Epithelial cell of proximal tubule (primary cell): ENCODE measurements at places on chromosomes 2 and 18.

GRCh38 chr2:119155633-119156032, 2.9 kb downstream of the C1QL2 start:
- DNase-seq, result no peak

GRCh38 chr2:138502255-138503086, 901 bp downstream of the SPOPL start:
- no peak for DNase-seq

DNA sequence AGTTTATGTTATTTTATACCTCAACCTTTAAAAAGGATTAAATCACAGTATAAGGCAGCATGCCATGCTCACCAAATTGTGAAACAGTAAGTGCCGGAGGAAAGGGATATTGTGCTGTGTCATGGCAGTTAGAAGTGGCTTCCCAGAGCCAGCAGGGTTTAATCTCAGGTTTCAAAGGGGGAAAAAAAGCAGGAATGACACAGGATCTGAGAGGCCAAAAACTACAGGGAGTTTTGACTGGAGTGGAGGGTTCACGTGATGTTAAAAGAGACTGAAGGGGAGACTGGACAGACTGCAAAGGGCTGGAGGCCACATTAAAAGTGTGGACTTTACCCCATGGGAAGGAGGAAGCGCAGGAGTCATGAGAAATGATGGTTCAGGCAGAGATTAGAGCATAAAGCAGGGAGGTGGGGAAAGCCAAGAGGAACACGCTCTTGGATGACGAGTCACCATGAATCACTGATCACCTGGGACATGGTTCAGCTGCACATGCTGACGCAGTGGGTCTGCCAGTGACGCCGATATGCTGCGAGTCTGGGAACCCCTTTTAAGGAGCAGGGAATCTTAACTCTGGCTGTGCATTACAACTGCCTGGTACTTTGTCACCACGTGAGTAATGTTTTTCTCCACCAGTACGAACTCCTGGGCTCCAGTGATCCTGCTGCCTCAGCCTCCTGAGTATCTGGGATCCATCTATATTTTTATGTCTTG, 6.1 kb downstream of the CHMP1B start:
- peak; percentile 99 for DNase-seq

- no peak for DNase-seq
Observed at GRCh38 chr2:39851651-39852110, 72.6 kb upstream of the THUMPD2 start.

GRCh38 chr18:79935925-79936324, 15.5 kb downstream of the SLC66A2 start:
- no peak for DNase-seq

GRCh38 chr2:20534913-20535801, 88.3 kb downstream of the RHOB start:
- no peak for DNase-seq
